Ascending aorta (tissue), 2 donors: ENCODE measurements at places on chromosomes 7 and 10. TPM values are rescaled to one million over a fixed set of nuclear protein-coding genes. Genes with fewer than 3 reads are reported as not detected.

IKZF1 gene
- 3.6 TPM for total RNA-seq

AKR1C2 gene
- total RNA-seq: 16.6 TPM

ZFAND4 gene
- total RNA-seq: 17.1 TPM

PPP1R3C gene
- total RNA-seq: 2.0 TPM

FZD8 gene
- 23.0 TPM for total RNA-seq

GPR26 gene
- not detected for total RNA-seq

KIAA1549 gene
- 0.11 TPM for total RNA-seq

FBH1 gene
- 43.0 TPM for total RNA-seq

ADD3 gene
- 93.0 TPM for total RNA-seq

- DNase-seq: no peak
These were observed 20.2 kb downstream of the DNAJB9 start for GRCh38 chr7:108589874-108590273.

DNA sequence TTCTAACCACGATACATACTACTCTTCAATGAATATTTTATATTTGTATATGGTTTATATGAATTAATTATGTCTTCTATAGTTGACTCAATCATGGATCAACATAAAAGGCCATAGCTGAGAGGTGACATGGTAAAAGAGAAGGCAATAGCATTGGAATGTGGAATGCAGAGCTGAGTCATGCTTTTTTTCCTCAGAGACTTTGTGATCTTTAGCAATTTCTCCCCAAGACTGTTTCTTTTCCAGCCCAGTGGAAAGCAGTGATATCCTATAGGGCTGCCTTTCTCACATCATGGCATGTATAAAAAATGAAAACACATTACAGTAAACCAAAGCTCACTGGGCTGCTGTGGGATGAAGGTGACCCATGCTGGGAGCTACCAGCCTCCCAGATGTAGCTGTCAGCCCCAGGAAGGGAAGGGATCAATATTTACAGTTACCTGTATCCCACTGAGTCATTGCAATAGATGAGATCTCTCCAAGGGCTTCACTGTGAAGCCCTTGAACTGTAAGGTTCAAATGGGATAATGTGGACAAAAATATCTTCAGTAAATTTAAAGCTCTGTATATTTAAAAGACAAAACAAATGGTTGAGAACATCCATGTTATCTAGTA is 30.2 kb downstream of the SLC39A12 start:
- DNase-seq: no peak

DNA sequence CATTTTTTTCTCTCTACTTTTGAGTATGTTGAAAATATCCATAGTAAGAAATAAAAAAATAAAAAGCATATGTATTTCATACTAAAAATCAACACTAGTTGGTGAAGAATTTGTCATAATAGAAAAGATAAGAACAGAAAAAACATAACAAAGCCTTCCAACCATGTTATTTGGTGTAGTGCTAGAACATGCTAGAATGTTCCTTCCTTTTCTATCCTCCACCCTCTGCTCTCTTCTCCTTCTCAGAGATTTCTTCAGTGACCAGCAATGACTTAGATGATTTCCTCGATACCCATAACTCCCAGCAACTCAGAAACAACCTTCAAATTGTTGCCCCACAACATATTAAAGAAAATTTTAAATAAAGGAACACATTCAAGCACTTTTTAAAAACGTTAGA is 2.6 kb downstream of the ZC3HAV1 start:
- no peak for DNase-seq

DNA sequence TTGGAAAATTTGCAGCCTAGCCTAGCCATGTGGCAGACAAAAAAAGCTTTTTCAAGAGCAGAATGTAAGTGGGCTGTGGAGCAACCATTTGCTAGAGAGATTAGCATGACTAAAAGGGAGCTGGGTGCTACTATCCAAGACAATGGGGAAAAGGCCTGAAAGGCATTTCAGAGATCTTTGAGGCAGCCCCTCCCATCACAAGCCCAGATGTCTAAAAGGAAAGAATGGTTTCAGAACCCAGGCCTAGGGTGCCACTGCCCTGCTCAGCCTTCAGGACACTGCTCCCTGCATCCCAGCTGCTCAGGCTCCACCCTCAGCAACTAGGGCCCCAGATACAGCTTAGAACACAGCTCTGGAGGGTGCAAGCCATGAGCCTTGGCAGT is 24.7 kb downstream of the PNLIPRP3 start:
- DNase-seq: no peak

GRCh38 chr7:143487566-143487965 is 9.9 kb downstream of the TAS2R41 start:
- DNase-seq: peak; percentile 47

- DNase-seq: no peak
These were observed 61.1 kb downstream of the KCNMA1 start for GRCh38 chr10:77576444-77577032.

DNA sequence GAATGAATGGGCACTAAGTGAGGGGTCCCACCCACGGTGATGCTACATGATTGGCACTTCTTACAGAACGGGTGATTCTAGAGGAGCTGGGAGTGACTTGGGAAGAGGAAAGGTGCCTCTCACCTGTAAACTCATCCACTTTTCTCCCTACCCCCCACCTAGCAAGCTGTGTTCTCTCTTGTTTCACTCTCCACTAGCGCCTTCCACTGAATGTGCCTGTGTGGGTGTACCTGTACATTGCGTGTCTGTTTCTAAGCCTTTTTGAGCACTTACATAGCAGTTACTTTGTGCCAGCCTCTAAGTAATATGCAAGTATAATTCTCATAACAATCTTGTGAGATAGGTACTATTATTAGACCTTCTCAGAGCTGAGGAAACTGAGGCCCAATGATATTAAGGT is 133.7 kb upstream of the AGK start:
- no peak for DNase-seq

DNA sequence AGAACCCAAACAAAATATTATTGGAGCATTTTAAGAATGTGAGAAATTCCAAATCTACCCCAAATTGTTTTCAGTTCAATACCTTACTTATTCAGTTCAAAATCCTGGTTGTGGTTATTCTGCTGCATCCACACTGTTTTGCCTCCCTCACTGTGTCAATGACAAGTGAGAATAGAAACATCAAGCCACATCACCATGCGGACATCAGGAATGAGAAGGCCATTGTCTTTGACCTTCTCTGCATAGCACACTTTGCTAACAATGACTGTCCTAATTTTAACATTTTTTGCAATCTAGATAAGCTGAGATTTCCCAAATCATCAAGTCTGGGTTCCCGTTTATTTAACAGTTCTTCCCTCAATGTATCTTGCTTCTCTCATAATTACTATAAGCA is 93.7 kb downstream of the ELAPOR2 start:
- DNase-seq: no peak

DNA sequence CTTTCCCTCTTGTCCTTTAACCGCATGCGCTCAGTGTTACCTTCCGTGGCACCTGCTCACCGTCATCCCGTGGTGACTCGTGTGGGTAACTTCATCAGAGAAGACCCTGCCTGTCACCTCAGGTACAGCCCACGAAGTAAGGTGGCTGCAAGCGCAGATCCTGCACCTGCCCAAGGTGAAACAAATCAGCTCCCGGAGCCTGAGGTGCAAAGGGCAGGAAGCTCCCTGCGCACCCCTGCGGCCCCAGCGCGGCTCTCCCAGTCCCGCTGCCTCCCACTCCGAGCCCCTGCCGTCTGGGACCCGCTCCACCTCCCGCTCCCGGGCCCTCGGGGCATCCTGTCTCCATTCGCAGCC is 110.9 kb upstream of the LANCL2 start:
- DNase-seq: no peak

DNA sequence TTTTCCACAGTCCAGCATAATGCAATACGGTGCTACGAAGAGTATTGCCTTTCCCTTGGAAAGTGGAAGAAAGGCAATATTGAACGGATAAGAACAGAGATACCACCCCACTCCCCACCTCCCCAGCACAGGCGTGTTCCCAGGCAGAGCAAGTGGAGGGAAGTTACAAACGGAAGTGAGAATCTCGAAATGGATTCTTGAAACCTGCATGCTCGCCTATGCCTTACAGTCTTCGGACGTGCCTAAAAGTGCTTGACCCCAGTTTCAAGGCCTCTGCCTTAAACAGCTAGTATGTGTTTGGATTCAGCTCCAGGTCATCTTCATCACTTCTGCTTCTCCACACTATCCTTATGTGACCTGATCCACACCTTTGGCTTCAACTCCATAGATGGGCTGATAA is 35.0 kb upstream of the USP6NL start:
- DNase-seq: no peak

GRCh38 chr10:124534231-124534798 is 72.7 kb downstream of the LHPP start:
- DNase-seq: no peak

DNA sequence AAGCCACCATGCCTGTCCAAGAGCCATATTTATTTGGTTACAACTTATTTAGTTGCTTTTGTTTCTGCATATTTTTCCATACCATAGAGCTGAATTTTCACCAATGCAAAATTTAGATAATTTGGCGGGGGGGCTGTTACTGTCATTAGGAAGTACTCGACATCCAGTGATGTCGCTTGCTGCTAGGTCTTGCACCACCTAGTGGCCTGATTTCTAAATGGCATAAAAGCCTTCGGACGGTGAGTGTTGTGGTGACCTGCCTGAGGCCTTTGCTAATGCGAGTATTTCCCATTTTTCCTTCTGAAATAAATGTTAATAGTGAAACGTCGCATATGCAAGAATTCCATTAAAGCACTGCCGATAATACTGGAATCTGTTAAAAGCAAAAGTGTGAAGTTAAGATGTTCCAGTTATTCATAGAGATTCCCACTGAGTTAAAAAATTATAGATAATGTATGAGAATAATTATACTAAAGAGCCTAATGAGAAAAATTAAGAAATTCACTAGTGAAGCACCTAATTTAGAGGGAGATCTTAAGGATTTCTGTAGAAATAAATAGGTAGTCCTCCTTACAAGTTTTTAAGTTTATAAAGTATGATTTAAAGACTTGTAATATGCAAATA is 86.1 kb upstream of the DNAJB6 start:
- DNase-seq: no peak

- DNase-seq: no peak
These were observed 11.5 kb upstream of the C10orf53 start for GRCh38 chr10:49667991-49668390.

DNA sequence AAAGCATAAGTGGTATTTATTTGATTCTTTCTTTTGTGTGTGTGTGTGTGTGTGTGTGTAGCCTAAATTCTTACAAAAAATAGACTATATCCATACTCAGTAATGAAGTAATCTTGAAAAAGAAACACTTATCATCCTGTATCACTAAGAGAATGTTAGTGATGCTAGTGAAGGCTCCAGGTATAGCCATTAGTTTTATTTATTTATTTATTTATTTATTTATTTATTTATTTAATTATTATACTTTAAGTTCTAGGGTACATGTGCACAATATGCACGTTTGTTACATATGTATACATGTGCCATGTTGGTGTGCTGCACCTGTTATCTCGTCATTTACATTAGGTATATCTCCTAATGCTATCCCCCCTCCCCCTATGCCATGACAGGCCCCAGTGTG is 436.0 kb downstream of the HTR7 start:
- DNase-seq: no peak

GRCh38 chr10:78188446-78188845 is 154.8 kb downstream of the RPS24 start:
- no peak for DNase-seq

- peak; percentile 52 for DNase-seq
These were observed 270.7 kb downstream of the ZNF33B start for GRCh38 chr10:42367532-42368230.

- DNase-seq: no peak
These were observed 133.5 kb downstream of the GALNT11 start for GRCh38 chr7:152158801-152159587.

GRCh38 chr7:25879799-25880198 is 272.2 kb upstream of the NFE2L3 start:
- no peak for DNase-seq

GRCh38 chr7:85634951-85635350 is 448.1 kb upstream of the SEMA3D start:
- DNase-seq: no peak

- DNase-seq: no peak
These were observed 221.6 kb downstream of the TMEM178B start for GRCh38 chr7:141295367-141295895.

GRCh38 chr10:26479766-26480492 is 41.8 kb downstream of the APBB1IP start:
- no peak for DNase-seq

DNA sequence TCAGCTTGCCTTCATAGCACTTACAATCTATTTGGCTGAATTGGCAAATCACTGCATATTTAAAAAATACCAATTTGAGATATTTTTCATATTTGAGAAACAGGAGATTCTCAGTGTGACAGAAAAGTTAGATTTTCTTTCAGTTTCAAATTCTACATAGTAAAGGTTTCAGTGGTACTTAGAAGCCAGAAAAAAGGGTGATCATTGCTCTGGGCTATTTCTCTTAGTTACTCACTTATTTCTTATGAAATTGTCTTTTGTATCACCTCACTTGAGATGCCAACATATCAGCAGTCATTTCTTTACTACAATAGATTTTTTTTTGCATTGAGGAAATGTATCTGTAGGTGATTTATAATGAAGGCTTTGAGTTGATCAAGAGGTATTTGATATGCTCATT is 478.2 kb downstream of the GATA3 start:
- no peak for DNase-seq

GRCh38 chr10:125548356-125548755 is 134.6 kb downstream of the TEX36 start:
- DNase-seq: no peak

GRCh38 chr10:84593506-84593905 is 265.1 kb downstream of the CCSER2 start:
- no peak for DNase-seq

DNA sequence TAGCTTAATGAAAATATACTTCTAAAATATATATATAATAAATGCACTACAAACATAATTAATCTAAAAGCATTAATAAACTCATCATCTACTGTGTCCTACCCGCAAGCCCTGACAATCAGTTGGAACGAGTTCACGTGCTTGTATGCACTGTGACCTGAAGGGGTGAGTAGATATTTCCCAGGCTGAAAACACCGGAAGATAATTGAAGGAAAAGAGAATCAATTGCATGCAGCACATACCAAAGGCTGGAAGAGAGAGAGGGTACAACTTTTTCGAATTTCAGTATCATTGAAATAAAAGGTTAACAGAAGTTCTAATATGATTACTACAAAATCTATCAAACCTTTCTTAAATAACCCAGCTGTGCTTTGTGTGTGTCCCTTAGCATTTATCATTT is 94.6 kb downstream of the SEMA3C start:
- no peak for DNase-seq

DNA sequence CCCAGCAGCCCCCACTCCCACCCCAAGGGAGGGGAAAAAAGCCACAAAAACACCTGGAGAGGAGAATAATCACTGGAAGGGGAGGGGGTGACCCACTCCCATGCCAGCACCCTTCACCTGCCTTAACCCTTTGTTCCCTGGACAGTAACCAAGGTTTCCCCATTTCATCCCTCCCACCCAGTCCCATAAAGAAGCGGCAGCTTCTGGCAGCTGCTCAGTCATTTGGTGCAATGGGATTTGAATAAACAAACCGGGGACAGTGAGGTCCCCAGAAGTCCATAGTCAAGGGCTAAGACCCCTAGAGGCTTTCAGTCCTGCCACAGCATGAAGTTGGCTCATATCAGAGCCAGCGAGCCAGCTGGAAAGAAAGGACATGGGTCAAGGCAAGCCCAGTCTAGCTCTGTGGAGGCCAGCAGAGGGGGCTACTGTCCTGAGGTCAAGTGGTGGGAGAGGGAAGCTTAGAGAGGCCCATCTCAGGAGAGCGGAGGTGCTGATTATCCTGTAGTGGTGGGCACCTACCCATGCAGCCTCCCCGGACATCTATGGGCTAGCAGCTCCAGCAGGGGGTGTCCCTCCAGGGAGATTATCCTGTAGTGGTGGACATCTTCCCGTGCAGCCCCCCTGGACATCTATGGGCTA is 58.9 kb upstream of the LBX1 start:
- no peak for DNase-seq

- peak; percentile 84 for DNase-seq
These were observed 720 bp downstream of the SNCG start for GRCh38 chr10:86958901-86959736.
